Astrocyte of the cerebellum (primary cell): ENCODE measurements at places on chromosomes 2 and 18.

GRCh38 chr2:15460112-15460620 lies 101.0 kb downstream of the NBAS start:
- no peak for DNase-seq

GRCh38 chr2:118848381-118849225 lies 1.2 kb upstream of the EN1 start:
- DNase-seq = no peak

DNA sequence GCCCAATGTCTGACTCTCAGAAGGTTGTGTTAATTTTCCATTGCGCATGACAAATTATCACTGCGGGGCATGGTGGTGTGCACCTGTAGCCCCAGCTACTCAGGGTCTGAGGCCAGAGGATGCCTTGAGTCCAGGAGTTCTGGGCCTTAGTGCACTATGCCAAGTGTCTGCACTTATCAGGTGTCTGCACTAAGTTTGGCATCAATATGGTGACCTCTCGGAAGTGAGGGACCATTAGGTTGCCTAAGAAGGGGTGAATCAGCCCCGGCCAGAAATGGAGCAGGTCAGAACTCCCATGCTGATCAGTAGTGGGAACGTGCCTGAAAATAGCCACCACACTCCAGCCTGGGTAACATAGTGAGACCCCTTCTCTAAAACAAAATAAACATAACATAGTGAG lies 61.7 kb upstream of the ZNF532 start:
- DNase-seq = no peak

DNA sequence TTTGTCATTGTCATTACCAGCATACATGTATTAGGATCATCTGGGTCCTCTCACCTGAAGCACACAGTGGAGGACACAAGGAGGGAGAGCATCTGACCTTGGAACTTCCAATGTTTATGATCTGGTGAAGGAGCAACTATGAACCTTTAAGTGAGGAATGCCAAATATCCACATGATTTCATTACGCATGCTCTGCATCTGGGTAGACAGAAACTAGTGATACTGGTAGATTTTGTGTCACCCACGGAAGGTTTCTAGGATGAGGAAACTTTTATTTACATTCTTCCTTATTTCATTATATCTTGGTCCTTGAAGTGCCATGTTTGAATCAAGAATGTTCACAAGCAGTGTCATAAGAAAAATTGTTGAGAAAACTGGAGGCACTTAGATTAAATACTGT lies 32.1 kb downstream of the SPC25 start:
- DNase-seq = no peak

DNA sequence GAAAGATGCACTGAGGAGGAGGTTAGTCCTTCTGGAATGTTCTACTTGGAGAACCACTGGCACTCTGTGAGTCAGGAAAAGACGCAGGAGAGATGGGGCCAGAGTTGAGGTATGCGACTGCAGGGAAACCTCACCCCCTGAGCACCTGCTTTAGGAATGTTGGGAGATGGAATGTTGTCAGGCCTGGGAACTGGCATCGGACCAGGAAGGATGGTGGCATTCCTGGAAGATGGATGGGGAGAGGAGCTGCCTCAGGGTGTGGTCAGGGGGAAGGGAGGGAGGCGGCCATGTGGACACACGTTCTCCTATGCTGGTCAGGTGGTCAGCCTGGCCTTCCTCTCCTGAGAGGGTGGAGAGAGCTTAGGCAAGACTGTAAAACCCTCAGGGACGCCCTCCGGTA lies 146.3 kb downstream of the CELF4 start:
- DNase-seq = no peak

DNA sequence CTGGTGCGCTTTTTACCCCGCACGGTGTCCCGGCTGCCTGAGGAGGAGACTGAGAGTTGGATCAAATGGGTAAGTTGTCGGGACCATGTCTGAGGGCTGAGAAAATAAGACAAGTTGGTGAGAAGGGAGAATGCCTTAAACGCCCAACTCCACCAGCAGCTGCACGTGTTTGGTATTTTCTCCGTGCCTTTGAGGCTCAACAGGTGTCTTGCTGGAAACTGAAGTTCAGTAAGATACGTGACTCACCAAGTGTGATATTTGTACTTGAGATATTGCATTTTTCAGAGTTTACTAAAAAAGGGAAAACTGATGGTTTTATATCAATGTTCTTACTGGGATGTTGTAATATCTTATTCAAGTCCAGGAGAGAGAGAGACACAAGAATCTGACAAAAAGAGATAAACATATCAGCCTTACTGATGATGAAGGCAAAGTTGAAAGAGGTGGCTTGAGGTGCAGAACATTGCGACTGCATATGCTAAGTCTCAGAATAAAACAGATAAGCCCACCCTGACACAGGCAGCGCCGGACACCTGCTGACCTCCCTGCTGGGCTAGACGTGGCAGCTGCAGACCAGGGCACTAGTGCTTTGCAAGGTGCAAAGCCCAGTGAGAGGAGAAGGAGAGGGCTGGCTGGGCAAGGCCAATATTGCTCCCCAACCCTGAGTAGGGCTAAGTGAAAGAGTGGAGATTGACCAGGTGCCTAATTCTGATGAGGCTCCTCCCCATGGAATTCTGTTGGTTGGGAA lies 33.1 kb downstream of the TRPM8 start:
- no peak for DNase-seq

DNA sequence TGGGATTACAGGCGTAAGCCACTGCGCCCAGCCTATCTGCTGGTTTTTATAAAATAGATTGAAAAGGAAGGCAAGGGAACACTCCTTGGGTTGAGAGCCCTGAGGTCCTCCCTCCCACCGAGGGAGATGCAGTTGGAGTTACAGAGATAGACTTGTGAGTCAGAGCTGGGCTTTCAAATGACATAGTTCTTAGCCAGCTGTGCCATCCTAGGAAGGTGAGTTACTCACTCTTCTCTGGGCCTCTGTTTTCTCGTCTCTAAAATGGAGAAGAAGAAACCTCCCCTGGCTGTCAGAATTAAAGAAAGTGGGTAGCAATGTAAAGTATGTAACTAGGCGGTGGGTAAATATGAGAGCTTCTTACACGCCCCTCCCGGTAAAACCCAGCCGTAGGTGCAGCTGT lies 2.4 kb downstream of the LRRFIP1 start:
- no peak for DNase-seq

DNA sequence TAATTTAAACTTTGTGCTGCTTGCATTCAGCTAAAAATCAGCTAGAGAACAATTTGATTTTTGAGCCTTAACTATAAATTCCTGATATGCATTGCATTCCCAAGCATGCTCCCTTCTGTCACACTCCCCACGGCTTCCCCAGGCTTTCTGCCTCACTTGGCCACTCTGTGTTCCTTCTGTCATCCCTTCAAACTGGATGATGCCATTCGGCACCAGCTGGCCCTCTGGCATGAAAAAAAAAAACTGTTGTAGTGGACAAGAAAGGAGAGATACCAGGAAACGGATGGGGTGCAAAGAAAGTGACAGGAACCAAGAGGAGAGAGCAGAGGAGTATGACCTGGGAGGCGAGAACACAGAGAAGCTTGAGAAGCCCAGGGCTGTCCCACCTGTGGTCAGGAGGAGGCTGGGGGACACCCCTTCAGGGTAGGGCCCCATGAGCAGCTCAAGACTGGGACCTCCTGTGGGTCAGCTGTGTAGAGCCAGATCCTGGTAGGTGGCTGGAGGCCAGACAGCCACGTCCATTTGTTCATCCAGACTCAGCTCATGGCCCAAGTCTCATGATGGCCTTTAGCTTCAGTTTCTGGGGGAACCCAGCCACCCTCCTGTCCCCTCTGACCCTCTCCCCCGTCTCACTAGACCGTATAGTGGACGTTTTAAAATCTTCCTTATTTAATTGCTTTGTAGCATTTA lies 211.8 kb downstream of the GBX2 start:
- DNase-seq = no peak

DNA sequence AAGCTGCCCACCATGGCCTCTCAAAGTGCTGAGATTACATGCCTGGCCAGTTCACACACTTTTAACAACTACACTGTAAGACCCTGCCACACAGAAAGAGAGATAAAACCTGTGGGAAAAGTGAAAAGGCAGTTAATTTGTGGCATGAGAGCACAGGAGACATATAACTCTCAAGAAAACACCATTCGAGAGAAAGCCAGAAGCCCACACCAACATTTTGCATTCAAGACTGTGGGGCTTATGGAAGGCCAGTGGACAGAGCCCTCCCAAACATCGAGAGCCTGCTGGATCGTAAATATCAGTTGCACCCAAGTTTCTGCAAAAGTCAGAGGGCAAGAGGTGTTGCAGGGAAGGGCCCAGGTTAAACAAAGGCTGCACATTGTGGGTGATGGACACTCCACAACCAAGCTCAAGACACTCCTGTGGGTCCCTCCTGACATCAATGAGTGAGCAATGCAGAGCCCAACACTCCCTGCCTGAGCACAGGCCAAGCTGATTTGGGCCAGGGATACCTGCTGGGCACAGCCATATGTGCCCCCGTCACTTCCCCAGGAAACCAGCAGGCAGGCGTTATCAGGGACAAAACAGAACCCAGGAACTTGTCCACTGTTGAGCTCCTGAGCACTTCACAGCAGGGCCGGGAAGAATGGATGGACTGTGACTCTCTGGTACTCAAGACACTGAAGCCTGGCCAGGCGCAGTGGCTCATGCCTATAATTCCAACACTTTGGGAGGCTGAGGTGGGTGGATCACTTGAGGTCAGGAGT lies 114.4 kb downstream of the ZFP36L2 start:
- no peak for DNase-seq

GRCh38 chr2:24163601-24164000 lies 11.3 kb upstream of the FAM228A start:
- no peak for DNase-seq

DNA sequence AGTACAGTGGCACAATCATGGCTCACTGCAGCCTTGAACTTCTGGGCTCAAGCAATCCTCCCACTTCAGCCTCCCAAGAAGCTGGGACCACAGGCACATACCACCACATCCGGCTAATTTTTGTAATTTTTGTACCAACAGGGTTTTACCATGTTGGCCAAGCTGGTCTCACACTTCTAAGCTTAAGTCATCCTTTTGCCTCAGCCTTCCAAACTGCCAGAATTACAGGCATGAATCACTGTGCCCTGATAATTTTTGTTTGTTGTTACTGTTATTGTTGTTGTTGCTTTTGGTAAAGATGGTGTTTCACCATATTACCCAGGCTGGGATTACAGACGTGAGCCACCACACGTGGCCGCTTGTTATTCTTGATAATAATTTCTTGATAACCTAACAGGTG lies 10.5 kb upstream of the COBLL1 start:
- DNase-seq = no peak

DNA sequence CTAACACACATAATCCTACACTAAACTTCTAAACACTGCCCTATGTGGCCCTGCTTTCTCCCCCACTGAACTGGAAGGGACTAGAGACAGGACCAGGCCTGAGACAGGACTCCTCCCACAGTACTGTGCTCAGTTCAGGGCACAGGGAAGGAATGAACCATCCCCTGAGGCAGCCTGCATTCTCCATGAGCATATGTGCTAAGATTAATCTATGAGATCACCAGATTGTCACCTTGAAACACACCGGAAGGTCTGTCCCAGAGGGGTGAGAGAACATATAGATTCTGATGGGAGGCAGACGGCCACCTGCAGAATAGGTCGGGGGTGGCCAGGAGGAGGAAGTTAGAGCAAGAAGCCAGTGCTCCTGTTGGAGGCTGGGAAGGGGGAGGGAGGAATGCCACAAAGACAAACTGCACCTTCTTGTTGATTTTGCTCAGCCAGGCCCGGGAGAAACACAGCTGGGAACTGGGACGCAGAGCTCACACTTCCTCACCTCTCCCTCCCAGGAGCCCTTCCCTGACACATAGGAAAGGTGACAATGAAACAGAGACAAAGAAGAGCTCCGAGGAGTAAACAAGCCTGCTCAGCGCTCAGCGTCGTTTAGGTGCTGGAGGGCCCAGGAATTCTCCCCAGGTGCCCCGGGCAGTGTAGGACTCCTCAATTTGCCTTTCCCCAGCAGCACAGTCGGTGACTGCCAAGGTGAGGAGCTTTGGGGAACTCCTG lies 52.1 kb downstream of the ZBTB7C start:
- no peak for DNase-seq

GRCh38 chr2:169824373-169825333 lies at the start of gene METTL5:
METTL5 (minus strand) TSS chr2:169824905; CDS start chr2:169824597, 308 bp downstream.
- peak; percentile 34 for DNase-seq

DNA sequence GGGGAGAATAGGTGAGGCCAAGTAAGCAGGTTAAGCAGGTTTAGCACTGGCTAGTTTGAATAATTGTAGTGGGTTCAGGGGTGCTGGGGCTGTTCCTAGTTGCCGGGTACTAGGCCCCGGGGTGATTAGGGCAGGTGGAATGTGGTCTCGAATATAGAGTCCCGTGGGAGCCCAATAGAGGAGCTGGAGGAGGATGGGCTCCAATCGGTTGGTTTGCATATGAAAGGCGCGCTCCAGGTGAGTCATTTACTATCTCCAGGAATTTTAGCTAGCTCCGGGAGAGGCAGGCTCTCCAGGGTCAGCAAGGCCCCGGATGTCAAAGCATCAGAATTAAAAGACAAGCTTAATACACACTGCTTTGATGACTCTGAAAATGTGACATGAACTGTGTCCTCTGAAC lies 304.0 kb downstream of the ZNF521 start:
- DNase-seq = no peak

- no peak for DNase-seq
Observed at GRCh38 chr2:113887009-113887792, 2.7 kb upstream of the ACTR3 start.

DNA sequence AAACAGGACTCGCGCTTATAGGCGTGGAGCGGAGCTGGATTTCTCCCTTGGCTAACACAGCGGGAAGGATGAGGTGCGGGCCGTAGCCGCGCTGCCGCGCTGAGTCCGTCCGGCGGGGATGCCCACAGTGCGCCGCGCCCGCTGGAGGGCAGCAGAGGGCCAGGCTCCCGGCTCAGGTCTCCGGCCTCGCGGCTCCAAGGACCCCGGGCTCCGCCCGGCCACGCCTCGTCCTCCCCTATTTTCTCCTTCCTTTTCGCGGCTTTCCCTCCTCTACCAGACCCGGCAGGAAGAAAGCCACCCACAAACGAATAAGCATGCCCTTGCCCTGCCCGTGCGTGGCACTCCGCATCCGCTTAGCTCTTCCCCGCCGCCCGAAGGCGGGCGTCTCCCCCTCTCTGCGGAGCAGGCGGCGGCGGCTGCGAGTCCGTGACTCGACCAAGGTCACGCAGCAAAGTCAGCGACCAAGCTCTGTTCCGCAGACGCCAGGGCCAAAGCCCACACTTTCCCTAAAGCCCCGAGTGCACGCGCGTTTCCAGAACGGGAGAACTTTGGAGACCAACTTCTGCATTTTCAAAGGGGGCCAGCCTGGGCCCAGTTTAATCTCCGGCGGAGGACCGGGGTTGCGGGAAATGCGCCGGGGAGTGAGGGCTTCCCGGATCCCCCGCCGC lies 48.5 kb downstream of the KCNIP3 start:
- DNase-seq = peak; percentile 58

DNA sequence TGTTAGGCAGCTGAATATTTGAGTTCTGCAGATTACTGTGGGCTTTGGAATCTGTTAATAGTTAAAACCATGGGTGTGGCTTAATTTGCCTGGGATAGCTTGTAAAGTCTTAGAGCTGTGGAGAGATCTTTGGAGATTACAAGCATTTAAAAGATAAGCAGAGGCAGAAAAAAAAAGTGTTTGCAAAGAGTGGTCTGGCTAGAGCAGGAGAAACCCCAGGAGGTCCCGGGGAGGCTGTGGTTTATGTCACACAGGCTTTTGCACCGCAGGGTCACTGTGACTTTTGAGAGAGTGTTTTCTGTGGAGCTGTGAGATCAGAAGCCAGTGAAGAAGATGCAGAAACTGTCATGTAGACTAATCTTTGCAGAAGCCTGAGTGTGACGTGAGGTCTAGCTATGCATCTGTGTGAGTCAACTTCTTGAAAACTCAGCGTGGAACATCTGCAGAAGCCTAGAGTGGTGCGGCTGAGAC lies 49.0 kb downstream of the SETBP1 start:
- DNase-seq = no peak
